ENCODE measurements at places on chromosomes 7 and 10.

DNA sequence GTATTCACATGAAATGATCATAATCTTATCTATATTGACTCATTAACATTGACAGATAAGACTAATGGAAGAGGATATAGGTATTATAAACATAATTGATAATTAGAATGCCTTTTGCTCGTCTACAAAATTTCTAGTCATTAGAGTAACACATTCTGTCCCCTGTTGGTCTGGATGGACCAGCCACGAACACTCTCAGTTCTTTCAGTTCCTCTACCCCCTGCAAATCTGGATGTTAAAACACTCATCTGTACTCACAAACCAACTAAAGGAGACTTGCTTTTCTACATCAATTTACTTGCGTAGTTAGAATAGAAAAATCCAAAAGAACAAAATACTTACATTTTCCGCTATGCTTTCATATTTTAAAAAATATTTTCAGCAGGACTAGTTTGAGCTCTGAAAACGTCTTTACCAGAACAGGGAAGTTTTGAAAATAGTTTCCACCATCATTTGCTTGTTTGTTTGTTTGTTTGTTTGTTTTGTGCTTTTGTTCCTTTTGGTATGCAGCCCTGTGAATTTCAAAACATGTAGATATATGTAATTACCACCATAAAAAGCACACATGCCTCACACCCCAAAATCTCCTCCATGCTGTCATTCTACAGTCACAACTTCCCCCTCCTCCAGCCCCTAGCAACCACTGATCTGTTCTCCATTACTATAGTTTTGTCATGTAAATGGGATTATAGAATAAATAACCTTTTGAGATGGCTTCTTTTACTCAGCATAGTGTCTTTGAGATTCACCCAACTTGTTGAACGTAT, 103.8 kb downstream of the FZD1 start:
- no peak for DNase-seq

- no peak for DNase-seq
These were observed 95.3 kb upstream of the CYP26C1 start for GRCh38 chr10:92965314-92965713.

DNA sequence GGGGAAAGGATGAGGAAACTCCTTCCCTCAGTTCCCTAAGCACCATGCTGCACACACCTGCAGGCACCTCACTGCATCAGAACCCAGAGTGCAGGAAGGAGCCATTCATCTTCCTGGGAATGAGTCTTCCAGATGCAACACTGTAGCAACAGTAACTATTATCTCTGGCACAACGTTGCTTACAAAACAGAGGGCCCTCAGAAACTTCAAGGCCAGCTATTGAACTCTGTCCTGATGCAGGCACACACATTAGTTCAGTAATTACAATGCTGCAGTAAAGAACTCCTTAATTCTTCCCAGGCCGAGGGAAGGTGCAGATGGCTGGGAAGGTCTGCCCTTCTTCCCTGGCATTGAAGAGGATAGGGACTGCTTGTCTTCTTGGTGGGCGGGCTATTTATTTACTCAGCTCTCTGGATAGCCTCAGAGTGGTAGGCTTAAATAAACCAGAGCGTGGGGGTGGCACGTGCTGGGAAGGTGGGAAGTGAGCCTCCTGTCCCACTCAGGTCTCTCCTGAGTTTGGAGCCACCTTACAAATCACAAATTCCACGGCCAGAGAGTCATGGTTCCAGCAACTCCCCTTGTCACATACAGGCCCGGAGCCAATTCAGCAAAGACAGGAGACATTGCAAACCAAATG, 125.1 kb upstream of the JCAD start:
- no peak for DNase-seq

DNA sequence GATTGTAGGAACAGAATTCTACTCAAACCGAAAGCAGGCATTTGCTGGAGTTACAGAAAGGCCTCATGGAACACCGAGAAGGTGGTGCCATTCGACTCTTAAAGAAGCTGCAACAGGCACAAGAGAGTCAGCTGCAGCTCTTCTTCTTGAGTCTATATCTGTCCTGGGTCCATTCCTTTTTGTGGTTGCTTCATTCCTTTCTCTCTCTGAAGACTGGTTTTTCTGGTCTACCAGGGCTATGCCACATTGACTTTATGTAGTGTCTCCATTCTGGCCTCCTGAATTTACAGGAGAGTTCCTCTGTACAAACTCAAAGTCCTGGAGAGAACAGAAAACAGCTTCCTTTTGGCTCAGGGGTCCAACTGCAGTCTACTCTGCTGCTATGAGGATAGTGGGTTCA, 132.8 kb downstream of the CFTR start:
- no peak for DNase-seq

DNA sequence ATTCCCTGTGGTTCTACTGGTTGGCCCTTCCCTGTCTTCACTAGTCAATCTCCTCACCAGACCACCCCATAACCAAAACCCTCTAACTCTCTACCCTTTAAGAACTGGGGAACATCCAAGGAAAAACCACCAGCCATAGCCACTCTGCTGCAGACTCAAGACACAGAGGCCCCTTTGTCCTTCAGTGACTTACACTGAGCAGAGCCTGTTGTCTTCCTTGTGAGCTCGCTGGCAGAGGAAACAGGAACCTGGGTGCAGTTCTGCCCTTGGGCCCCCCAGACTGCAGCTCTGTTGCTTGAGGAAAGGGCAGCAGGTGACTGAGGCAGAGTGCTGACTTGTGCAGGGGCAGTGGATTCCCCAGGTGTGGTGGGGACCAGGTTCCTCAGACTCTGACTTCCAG, 30.6 kb downstream of the ZC3HAV1 start:
- DNase-seq, result no peak

DNA sequence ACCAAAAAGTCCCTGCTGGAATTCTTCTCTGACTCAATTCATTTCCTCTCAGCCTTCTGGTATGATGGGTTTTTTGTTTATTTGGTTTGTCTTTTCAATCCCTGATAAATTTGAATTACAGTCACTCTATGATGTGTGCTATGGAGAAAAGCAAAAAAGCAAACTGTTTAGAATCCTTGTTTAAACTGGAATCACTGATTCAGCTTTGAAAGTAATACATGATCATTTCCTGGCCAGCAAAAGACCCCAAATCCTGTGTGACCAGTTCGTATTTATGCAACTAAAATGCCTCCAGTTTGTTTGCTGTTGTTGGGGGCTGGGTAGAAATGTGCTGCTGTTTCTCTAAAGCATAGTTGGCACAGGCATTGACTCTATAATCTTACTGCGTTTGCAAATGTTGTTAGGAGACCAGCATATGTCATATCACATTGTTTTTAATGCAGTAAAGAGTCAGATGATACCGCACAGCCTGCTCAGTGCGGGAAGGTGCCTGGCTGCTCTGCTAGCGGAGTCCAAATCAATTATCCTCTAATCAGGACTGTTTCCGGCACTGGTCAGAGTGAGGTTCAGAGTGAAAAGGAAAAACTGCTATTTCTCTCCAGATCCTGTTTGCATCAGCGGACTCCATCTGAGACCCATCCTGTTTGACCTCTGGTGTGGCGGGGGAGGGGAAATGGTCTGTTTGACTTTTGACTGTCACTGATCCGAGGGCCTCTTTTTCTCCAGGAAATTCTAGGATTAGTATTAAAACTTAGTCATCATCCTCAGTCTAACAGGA, 40.6 kb upstream of the ADD3 start:
- DNase-seq, result no peak

GRCh38 chr10:101570428-101571270, 17.4 kb downstream of the POLL start:
- no peak for DNase-seq

DNA sequence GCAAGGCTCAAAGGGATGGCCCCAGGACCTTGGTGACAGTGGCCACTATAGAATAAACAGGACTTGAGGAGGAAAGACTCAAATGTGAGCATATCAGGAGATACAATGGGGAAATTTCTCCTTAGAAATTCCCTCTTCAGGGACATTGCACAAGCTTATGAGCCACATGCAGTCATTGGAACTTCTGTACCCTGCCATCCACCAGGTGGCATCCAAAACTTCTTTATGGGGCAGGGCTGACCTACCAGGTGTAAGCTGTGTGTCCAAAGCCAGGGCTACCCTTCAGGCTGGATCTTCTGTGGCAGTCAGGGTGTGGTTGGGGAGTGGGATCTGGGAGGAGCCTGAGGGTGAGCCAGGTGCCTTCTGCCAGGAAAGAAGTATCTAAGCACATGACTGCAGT, 36.6 kb upstream of the LRRC18 start:
- DNase-seq, result no peak
